Activated naive CD8-positive, alpha-beta T cell treated with anti-CD3 and anti-CD28 coated beads, Interleukin-2, amount 10 ng/mL, durations not matched to agents 7 days and 5 days (primary cell): ENCODE measurements at places on chromosomes 4 and X.

DNA sequence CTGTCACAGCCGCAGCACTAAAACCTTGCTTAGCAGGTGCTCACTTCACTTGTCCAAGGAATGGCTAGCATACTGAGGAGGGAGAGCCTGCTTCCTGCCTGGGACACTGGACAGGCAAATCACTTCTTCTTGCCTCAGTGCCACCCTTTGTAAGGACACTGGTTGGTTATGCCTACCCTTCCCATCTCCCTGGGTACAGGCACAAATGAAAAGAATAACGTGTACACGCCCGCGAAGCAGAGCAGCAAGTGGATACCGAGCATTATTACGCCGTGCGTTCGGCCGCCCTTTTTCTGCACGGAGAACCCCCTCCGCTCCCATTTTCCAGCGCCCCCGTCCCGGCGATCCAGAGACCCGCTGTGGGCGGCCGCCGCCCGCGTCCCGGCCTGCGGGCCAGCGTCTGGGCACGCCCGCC lies 338 bp upstream of the KLHL2 start:
- peak overlapping the region; percentile 83 for H3K27ac ChIP-seq
- H3K36me3 ChIP-seq, result peaks cover 19% of the 10 kb centered on the region
- H3K27me3 ChIP-seq, result no peaks in the 10 kb centered on the region
- peak overlapping the region; percentile 86 for H3K4me3 ChIP-seq
- peaks cover 54% of the 10 kb centered on the region for H3K4me1 ChIP-seq

DNA sequence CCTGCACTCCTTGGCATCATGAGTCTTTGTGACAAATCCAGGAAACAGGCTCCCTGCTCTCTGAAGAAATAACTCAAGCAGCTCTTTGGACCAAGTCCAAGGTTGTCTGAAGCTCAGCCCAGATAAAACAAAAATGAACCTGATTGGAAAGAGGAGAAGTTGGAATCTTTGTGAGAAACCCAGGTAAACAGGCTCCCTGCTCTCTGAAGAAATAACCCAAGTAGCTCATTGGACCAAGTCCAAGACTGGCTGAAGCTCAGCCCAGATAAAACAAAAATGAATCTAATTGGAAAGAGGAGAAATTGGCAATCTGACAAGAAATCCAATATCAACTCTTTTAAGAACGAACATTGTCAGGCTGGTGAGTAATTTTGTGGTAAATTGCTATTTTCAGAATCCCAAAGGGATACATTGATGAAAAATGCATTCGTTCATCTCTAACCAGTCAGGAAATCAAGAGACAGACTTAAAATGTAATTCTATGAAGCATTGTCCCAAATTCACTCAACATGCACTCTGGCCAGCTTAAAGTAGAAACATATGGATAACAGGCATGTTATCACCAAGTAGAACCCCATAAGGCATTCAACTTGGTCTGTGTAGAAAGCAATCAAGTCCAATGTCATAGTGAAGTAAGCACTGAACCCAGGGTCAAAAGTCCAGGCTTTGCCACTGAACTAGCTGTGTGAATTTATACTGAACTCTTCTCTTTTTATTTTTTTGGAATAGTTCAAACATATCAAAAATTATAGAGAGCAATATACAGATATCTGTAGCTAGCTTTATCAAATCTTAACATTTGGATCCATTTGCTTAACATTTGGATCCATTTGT lies 16.8 kb upstream of the NFXL1 start:
- no peak for DNase-seq
- H3K4me1 ChIP-seq, result peaks cover 5% of the 10 kb centered on the region
- H3K27ac ChIP-seq, result no peak overlapping the region
- H3K4me3 ChIP-seq, result no peak overlapping the region

DNA sequence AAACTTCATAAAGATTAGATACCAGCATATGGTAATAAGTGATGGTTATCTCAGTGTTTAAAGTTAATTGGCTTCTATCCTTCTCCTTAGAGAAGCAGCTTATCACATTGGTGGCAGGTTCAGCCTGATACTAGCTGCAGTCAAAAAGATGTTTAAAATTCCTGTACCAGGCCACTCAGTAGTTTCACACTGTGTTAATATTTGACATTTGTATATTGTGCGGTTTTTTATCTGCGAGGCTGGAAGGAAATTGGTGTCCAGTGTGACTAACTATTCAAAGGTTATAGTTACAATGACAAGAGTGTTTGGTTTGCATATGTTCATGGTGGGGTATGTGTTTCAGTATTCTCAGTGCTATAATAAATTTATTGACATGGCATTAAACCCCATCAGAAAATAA lies 27.5 kb upstream of the TBC1D8B start:
- DNase-seq, result no peak
- no peaks in the 10 kb centered on the region for H3K36me3 ChIP-seq
- no peak overlapping the region for H3K4me3 ChIP-seq
- H3K4me1 ChIP-seq, result no peaks in the 10 kb centered on the region

DNA sequence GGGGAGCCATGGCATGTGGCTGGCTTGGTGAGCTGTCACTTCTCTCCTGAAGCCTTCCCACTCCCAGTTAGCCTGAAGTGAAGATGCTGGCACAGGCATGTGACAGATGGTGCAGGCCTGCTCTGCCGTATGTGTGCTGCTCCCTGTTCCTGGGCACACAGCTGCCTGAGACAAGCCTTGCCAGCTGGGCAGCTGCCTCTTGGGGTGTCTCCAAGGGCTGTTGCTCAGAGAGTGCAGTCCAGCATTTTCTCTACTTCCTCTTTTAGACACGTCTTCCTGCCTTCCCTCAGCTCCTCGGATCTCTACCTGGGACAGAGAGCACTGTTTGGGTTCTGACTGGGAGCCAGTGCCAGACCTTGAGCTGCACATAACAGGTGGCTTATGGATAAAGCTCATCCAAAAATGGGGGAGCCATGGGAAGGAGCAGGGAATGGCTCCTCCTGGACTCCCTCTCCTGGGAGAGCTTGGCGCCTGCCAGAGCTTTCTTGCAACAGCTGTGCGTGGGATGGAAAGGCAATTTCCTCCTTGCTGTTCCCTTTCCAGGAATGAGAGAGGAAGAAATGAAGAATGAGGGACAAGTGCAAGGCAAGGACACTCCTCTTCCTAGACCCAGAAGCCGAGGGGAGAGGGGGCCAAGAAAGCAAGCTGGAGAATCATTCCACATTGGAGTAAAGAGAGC lies 132.9 kb downstream of the MSL3 start:
- H3K27ac ChIP-seq, result no peak overlapping the region
- no peak overlapping the region for H3K4me3 ChIP-seq
- no peak for DNase-seq
- no peaks in the 10 kb centered on the region for H3K36me3 ChIP-seq

GRCh38 chr4:37666625-37667071 lies 19.5 kb downstream of the RELL1 start:
- H3K4me1 ChIP-seq, result peaks cover 54% of the 10 kb centered on the region
- H3K27me3 ChIP-seq, result no peaks in the 10 kb centered on the region
- DNase-seq, result peak; percentile 49

- peaks cover 8% of the 10 kb centered on the region for H3K4me1 ChIP-seq
- no peaks in the 10 kb centered on the region for H3K27me3 ChIP-seq
- H3K36me3 ChIP-seq, result peaks cover 18% of the 10 kb centered on the region
- no peak overlapping the region for H3K4me3 ChIP-seq
- H3K27ac ChIP-seq, result no peak overlapping the region
- no peak for DNase-seq
These were observed 92.0 kb upstream of the STS start for GRCh38 chrX:7055386-7056137.

DNA sequence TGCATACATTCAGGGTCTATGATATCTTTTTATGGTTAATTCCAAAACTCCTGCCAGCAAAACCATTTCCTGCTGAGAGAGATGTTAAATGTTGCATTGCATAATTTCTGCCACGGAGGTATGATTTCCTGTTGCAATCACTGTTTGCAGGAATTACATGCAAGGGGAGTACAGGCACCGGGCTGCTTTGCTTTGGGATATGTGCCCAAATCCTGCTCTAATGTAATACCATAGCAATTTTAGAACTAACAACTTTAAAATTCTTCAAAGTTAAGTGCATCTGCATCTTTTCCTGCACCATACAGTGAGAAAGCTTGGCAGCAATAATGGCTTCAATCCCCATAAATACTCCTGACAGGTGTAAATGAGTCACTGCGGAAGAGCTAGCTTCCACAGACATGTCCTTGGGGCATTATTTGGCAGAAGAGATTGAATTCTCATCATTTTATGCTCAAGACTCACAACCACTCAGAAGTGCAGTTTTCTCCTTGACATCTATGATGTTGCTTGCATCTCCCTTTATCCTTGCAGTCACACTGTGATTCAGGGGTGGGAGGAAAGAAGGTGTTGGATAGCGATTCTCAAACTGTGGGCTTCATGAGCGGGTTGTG lies 29.6 kb downstream of the TRIM2 start:
- H3K27me3 ChIP-seq, result peaks cover 14% of the 10 kb centered on the region
- DNase-seq, result no peak

GRCh38 chrX:132165651-132166050 lies 37.8 kb upstream of the FRMD7 start:
- H3K4me3 ChIP-seq, result no peak overlapping the region
- no peaks in the 10 kb centered on the region for H3K4me1 ChIP-seq
- peaks cover 10% of the 10 kb centered on the region for H3K27me3 ChIP-seq

GRCh38 chr4:10123227-10124101 lies 6.9 kb upstream of the WDR1 start:
- no peaks in the 10 kb centered on the region for H3K36me3 ChIP-seq
- H3K4me3 ChIP-seq, result peak overlapping the region; percentile 29
- DNase-seq, result no peak

GRCh38 chrX:71095033-71095432 lies 618 bp upstream of the FOXO4 start:
- H3K27ac ChIP-seq, result peak overlapping the region; percentile 58
- H3K4me3 ChIP-seq, result peak overlapping the region; percentile 90
- no peaks in the 10 kb centered on the region for H3K27me3 ChIP-seq
- peaks cover 18% of the 10 kb centered on the region for H3K4me1 ChIP-seq
- DNase-seq, result no peak

DNA sequence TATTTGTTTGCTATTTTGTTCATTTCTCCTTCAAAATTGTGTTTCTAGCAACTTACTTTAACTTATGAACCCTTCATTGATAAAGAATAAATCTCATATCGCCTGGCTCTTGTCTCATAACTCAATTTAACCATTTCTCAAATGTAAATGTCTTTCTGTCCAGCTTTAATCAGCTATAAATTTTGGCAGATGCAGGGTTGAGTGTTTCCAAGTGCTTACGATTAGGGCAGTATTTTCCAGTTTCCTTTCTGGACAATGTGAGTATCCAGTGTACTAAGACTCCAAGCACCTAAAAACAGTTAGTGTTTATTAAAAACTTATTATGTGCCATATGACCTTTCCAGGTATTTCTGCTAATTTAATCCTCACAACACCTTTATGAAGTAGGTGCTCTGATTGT lies 218.6 kb upstream of the GK2 start:
- H3K27ac ChIP-seq, result no peak overlapping the region
- no peak for DNase-seq
- peaks cover 2% of the 10 kb centered on the region for H3K27me3 ChIP-seq
- no peak overlapping the region for H3K4me3 ChIP-seq
- H3K36me3 ChIP-seq, result no peaks in the 10 kb centered on the region
- H3K4me1 ChIP-seq, result no peaks in the 10 kb centered on the region

- H3K4me3 ChIP-seq, result peak overlapping the region; percentile 83
- DNase-seq, result no peak
- peak overlapping the region; percentile 94 for H3K27ac ChIP-seq
- H3K27me3 ChIP-seq, result no peaks in the 10 kb centered on the region
- peaks cover 79% of the 10 kb centered on the region for H3K4me1 ChIP-seq
- H3K36me3 ChIP-seq, result peaks cover 10% of the 10 kb centered on the region
These were observed 28.2 kb upstream of the CHRNA9 start for GRCh38 chr4:40306976-40307375.

- no peak for DNase-seq
- H3K27me3 ChIP-seq, result no peaks in the 10 kb centered on the region
- no peak overlapping the region for H3K4me3 ChIP-seq
- H3K36me3 ChIP-seq, result no peaks in the 10 kb centered on the region
- H3K4me1 ChIP-seq, result peaks cover 2% of the 10 kb centered on the region
These were observed 160.8 kb upstream of the ANK2 start for GRCh38 chr4:112888622-112889021.

- H3K4me1 ChIP-seq, result no peaks in the 10 kb centered on the region
- DNase-seq, result no peak
- peaks cover 22% of the 10 kb centered on the region for H3K36me3 ChIP-seq
These were observed 55.6 kb downstream of the SEL1L3 start for GRCh38 chr4:25807102-25807728.

- DNase-seq, result no peak
- peaks cover 2% of the 10 kb centered on the region for H3K36me3 ChIP-seq
- H3K4me1 ChIP-seq, result peaks cover 9% of the 10 kb centered on the region
- H3K27ac ChIP-seq, result no peak overlapping the region
- no peak overlapping the region for H3K4me3 ChIP-seq
These were observed 144.5 kb downstream of the SMIM20 start for GRCh38 chr4:26058537-26058936.

DNA sequence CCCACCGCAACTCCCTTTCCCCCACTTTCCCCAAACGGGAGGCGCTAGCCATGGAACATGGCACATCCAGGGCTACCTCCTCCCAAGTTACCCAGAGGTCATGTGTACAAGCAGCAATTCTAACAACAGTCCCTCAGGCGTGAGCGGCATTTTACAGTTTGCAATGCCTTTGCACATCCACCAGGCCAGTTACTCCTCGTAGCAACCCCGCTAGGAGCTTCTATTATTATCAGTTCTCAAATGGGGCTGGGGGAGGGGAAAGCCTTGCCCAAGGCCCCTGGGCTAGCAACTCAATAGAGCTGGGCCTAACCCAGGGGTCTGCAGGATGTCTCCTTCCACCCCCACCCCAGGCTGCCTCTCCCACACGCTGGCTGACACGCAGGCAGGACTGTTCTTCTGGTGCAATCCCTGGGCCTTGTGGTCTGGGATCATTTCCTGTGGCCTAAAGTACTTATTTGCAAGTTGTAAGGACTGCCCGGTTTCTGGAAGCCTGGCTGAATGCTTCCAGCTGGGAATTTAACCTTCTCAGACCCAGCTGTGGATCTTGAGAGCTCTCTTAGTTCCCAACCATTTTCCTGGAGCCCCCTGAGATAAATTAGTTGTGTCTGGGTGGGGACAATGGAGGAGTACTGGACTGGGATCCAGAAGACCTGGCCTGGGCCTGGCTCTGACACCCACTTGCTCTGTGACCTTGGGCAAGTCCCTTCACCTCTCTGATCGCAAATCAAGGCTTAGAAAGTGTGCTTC lies 27.7 kb downstream of the PJA1 start:
- DNase-seq, result no peak
- no peaks in the 10 kb centered on the region for H3K36me3 ChIP-seq
- no peaks in the 10 kb centered on the region for H3K4me1 ChIP-seq
- H3K27ac ChIP-seq, result no peak overlapping the region
- no peak overlapping the region for H3K4me3 ChIP-seq

GRCh38 chr4:55910140-55910539 lies 38.6 kb upstream of the CEP135 start:
- H3K27ac ChIP-seq, result no peak overlapping the region
- no peak overlapping the region for H3K4me3 ChIP-seq
- peaks cover 10% of the 10 kb centered on the region for H3K4me1 ChIP-seq
- H3K36me3 ChIP-seq, result peaks cover 15% of the 10 kb centered on the region

DNA sequence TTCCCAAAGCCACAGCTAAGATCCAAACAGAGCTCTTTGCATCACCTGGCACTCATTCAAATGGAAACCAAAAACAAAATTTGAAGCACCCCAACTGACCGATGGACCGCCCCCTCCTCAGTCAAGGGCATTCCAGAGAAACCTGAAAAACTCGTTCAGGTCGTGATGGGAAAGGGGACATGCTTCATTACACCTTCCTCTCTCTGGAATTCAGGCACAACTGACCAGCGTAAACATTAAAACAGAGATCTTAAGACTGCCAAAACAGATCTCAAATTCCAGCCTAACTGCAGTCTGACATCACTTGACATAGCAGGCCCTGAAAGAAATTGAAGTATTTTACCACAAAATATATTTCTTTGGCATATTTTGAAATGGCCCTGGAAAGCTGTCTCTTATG lies 28.5 kb downstream of the PTTG2 start:
- H3K27ac ChIP-seq, result no peak overlapping the region
- peaks cover 13% of the 10 kb centered on the region for H3K36me3 ChIP-seq
- no peaks in the 10 kb centered on the region for H3K27me3 ChIP-seq
- no peak for DNase-seq
- no peak overlapping the region for H3K4me3 ChIP-seq
